ENCODE measurements at places on chromosomes 3 and 15.

- no peak for DNase-seq
Measured at GRCh38 chr3:45861043-45861719, 19.3 kb upstream of the LZTFL1 start.

DNA sequence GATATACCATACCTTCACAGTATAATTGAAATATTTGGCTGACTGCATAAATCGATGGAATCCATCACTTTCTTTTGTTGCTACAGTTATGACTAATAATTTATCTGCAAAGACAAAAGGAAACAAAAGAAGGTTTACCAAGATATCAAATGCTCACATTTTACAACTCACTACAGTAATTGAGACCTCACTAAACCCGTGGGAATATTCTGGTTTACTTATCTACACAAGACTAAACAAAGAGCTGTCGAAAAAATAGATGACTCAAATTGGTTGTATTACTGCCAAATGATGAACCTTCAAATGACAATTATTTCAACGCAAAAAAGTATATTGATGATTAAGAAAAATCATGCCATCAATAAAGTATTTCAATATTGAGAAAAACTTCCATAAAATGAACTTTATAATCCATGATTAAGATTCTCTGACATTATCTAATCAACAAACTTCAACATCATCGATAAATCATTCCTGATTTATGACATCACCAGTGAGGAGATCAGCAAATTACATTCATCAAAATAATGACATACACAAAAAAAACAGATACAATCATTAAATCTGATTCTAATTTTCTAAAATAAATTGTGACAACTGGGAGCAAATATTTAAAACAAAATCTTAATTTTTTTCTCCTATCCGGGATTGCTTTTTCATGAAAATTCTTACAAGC is 36.7 kb downstream of the PLOD2 start:
- DNase-seq = no peak

GRCh38 chr3:64659617-64659978 is 28.2 kb downstream of the ADAMTS9 start:
- DNase-seq = no peak

DNA sequence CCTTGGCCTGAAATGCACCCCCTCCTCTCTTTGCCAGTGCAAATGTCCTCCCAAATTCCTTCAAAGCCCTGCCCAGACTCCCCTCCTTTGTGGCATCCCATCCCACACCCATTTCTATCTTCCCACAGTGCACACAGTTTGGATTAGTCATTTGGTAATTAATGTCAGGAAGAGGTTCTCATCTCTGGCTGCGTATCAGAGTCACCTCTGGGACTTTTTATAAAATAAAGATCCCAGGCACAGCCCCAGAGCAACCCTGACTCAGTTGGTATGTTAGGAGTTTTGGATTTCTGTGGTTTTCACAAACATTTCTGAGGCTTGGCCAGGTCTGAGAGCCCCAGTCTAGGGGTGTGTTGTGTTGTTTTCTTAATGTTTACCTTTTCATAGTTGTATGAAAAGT is 41.6 kb downstream of the C3orf20 start:
- DNase-seq = no peak

- peak; percentile 94 for DNase-seq
Measured at GRCh38 chr15:101167753-101168462, 83.9 kb downstream of the CHSY1 start.

GRCh38 chr3:123953735-123954134 is 7.3 kb downstream of the CCDC14 start:
- no peak for DNase-seq

DNA sequence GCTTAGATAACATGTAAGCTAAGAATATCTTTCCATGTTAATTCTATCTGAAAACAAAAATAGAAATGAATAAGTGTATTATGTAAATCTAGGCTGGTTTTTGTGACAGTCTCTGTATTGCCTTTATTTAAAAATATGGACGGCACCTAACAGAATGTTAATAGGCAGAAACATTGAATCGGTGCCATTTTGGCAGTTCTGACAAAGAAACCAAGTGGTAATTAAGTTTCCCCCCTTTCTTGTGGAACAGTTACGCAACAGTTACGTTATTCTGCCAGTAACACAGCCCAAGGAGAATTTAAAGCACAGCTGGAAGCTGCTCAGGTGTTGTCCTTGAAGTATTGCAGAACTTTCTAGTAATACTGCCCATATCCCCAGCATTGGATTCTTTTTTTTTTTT is 21.5 kb downstream of the LARS2 start:
- DNase-seq = peak; percentile 59

DNA sequence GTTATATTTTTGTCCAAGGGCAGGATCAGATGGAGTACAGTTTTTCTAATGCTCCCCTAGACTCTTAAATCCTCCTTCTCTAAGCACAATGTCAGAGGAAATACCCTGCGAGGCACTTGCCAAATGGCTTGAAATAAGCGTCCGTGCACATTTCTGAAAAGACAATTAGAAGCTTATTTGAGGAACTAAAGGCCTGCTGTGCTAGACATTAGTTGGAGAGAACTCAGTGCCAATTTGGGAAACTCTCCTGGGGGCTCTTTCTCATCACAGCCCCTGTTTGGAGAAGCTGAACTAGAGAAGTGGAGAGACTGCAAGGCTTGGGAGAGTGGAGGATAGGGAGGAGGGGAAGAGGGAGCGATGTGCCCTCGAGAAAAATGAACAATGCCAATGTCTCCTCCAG is 247.6 kb upstream of the C2CD4B start:
- no peak for DNase-seq

- no peak for DNase-seq
Measured at GRCh38 chr3:112984485-112984884, 6.3 kb upstream of the GTPBP8 start.

- no peak for DNase-seq
Measured at GRCh38 chr3:18237251-18238005, 187.7 kb downstream of the SATB1 start.

DNA sequence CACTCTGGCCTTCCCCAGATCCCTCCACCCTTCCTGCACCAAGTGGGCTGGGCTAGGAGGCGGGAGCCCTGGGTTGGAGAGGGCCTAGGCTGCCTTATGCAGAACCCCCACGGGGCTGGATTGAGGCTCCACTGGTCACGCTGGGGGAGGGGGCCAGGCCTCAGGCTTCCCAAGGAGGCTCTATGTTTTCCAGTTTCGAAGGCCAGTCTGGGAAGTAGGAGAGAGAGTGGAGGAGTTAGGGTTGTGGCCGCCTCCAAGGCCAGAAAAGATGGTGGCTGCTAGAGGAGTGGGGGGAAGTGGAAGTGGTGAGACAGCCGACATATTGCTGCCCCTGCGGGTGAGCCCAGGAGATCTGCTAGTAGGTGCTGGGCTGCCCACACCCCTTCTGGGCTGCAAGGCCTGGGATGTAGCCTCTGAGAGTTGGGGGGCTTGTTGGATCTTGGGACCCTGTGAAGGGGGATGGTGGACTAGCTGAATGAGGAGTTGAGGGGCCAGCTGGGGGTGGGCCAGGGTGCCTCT is 1.2 kb downstream of the GNAI2 start:
- peak; percentile 66 for DNase-seq

- peak; percentile 66 for DNase-seq
Measured at GRCh38 chr15:63999177-63999576, 47.1 kb downstream of the DAPK2 start.

GRCh38 chr3:136329593-136329992 is 79.5 kb downstream of the PCCB start:
- no peak for DNase-seq

GRCh38 chr3:11641316-11641682 is 2.4 kb downstream of the VGLL4 start:
- no peak for DNase-seq

DNA sequence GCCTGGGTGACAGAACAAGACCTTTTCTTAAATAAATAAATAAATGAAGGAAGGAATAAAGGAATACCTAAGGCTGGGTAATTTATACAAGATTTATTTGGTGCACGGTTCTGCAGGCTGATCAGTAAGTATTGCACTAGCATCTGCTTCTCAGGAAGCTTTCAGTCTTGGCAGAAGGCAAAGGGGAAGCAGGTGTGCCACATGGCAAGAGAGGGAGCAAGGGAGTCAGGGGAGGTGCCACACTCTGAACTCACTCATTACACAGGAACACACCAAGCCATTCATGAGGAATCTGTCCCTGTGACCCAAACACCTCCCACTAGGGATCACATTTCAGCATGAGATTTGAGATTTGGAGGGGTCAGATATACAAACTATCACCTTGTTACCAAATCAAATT is 56.4 kb downstream of the PRKCI start:
- no peak for DNase-seq

DNA sequence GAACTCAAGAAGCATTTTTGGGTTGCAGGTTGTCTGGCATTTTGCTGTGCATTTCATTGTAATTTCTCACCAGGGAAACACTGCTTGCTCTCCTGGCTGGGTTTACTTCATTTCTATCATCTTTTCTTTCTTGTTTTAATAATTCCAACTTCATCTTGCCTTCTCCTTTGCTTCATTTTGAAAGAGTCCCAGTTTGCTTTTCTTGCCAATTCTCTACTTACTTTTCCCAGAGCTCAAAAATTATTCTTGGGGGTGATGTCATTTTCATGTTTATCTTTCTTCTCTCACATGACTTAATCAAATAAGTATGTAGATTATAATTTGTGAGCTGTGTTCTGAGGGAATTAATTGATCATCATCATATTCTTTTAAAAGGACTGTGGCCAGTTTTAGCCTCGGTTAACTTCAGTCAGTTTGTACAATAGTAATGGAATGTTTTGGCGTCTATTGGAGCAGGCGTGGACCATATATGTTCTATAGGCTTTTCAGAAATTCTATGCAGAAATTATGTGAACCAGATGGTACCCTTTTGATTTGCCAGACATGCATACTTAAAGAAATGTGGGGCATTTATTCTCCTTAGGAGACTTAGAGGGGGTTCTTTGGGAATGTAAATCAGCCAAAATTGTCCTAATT is 30.1 kb downstream of the SH3GL3 start:
- no peak for DNase-seq

DNA sequence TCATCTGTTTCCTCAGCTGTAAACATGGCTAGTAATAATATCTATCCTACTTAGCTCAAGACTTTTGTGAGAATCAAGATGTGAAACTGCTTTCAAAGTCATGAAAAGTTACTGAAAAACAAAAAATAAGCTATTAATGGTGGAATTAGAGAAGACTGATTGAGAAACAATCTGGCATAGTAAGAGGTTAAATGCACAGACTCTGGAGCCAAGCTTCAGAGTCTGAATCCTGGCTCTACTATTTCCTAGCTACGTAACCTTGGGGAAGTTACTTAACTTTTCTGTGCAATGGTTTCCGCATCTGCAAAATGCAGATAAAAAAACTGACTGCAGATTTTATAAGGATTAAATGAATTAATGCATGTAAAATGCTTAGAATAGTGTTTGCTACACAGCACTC is 28.8 kb downstream of the LRRFIP2 start:
- no peak for DNase-seq

DNA sequence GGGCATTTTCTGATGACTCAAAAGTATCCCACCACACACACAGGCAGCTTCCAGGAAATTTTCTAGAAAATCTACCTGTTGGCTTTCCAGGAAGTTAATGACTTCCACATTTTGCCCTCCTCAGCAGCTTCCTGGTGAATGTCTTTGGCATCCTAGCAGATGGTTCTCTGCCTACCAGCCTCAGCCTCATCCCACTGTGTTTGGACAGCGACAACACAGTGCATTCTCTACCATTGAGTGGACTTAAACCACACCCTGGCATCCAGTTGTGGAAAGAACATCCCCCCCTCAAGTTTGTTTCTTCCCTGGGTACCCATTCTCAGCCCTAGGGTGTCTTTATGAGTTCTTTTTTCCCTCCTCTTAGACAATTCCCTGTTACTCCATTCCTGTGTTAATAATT is 50.8 kb upstream of the GADL1 start:
- DNase-seq = no peak

DNA sequence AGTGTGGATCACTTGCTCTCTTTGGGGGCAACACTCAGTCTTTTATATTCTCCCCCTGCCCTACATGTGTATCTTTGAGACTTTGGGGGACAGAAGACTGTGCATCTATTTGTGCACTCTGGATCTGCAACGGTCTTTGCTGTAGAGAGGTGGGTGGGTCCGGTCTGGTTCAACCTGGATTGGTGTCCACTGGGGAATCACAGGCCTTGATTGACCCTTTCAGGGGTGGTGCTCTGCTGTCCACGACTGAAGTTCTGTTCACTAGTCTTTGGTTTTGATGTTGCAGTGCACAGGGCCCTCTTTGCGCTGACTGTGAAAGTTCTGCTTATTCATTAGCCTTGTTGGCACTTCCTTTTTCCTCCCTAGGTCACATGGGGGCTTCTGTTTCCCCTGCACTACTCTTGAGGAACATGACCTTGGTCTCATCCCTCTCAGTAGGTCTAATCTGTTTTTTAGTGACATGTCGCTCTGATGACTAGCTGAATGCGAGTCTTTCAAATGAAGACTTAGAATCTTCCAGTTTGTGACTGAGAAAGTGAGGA is 284.2 kb downstream of the SV2B start:
- DNase-seq = peak; percentile 33

DNA sequence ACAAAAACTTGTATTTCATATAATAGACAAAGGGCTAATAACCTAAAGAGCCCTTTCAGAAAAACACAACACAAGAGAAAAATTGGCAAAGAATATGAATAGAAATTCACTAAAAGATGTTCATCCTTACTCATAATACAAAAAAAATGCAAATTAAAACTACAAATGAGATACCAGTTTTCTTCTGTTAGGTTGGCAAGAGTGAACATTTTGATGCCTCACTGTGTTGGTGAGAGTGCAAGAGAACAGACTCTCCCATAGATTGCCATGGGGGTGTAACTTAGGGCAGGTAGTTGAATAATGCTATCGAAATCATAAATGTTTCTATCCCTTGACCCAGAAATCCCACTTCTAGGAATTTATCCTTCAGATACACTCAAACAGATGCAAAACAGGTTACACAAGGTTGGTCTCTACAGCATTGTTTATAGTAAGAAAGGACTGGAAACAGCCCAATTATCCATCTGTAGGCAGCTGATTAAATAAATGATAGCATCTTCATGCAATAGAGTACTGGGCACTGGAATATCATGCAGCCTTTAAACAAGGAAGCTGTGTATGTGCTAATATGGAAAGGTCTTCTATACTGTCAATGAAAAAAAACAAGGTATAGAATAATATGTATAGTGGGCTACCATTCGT is 146.3 kb downstream of the TLE3 start:
- DNase-seq = no peak

- no peak for DNase-seq
Measured at GRCh38 chr15:26697913-26698312, 75.0 kb downstream of the GABRB3 start.

- no peak for DNase-seq
Measured at GRCh38 chr3:110677506-110677905, 394.1 kb upstream of the NECTIN3 start.

DNA sequence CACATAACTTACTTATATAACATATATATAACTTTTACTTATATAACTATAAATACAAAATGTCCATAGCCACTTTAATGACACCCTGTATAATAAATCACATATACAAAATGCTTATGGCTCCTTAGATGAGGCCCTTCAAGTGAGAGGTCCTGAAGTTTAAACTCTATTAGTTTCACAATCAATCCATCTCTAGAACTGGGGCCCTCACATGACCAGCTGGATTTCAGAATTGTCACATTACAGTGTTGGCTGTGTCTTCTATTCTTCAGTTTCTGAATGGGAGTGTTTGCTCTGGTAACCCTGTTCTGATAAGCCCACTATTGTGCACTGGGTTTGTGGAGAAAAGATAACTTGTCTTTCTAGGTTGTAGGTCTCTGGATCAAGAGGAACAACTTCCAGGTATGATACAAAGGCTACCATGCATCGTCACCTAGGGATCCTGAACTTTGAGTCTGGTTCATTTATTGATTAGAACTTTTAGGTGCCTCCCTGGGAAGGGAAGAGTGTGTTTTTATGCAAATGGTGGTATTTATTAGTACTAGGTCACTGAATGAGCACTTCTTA is 107.9 kb downstream of the DNAH12 start:
- DNase-seq = no peak
